CD4-positive, alpha-beta memory T cell (primary cell): ENCODE measurements at places on chromosomes 11 and 22.

- DNase-seq = no peak
Observed at GRCh38 chr22:50183141-50183971, 2.4 kb upstream of the TRABD start.

DNA sequence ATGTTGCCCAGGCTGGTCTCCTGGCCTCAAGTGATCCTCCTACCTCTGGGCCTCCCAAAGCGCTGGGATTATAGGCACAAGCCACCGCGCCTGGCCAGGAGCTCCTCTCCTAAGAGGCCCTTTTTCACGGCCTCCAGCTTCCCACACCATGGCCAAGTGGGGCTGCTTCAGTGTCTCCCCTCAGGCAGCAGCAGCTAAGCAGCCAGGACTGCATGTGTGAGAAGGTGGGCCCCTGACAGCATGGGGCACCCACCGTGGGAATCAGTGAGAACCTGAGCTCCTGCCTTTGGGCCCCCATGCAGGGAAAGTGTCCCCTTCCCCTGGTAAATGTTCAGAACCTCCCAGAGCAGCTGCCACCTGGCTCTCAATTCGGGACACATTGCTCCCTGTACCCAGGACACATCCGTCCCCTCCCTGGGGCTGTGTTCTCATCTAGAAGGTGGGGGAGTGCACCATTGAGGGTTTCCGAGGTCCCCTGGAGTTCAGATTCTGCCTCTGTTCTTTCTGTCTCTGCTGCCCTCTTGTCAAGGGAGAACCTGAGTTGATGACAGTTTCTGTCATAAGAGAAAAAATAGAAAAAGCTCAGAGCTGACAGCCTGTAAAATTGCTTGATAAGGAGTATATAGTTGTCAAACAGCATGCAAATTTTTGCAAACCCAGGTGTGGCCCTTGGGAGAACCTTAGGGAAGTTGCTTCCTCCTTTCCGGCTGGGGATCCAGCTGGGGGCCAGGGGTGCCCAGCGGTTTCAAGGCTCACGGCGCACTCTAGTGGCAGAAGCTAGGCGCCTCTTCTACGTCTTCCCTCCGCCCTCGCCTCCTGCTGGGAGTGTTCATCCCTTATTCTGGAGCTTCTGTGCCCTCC lies 29.7 kb downstream of the FAM83F start:
- no peak for DNase-seq

DNA sequence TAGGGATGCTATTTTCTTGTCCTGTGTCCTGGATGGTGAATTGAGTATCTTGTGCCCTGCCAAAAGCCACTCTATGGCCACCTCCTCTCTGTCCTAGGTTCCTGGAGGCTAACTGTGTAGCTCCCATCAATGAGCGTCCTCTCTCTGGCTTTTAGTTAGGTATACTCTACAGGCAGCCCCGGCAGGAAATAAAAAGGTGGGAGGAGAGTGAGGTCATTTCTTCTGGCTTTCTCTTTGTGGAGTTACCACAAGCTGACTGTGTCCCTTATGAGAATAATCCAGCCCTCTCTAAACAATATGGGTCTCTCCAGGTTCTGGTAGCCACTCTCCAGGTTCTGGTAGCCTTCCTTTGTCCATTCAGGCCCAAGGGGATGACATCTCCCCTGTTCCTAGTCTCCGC lies 11.7 kb upstream of the ASPHD2 start:
- DNase-seq = no peak

- DNase-seq = no peak
Observed at GRCh38 chr11:8679006-8679405, 3.5 kb downstream of the TRIM66 start.

- DNase-seq = no peak
Observed at GRCh38 chr11:111260811-111261210, 15.3 kb downstream of the POU2AF2 start.

- no peak for DNase-seq
Observed at GRCh38 chr11:72609045-72609444, 65.2 kb downstream of the PDE2A start.
